Activated gamma-delta T cell treated with Interleukin-2 at 50 U/mL for 16 hours (primary cell): ENCODE measurements at places on chromosomes 5 and 9.

- no peak for DNase-seq
Measured at GRCh38 chr5:72231991-72232703, 87.9 kb downstream of the MRPS27 start.

GRCh38 chr9:129270903-129271431, 92.9 kb upstream of the IER5L start:
- no peak for DNase-seq

DNA sequence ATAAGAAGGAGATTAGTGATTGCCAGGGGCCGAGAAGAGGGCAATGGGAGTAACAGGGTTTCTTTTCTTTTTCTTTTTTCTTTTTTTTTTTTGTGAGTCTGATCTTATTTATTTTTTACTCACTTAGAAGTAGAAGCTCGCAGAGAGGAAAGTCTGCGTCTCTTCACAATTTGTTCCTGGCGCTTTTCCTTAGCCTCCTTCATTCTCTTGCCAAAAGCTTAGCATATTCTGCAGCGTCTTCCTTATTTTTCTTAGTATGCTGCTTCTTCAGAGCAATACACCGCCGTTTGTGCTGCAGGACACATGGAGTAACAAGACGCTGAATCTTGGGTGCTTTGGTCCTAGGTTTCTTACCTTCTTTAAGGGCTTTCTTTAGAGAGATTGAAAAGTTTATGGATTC, 30.3 kb upstream of the DENND4C start:
- no peak for DNase-seq

- DNase-seq, result no peak
Measured at GRCh38 chr9:85716031-85716877, 25.5 kb downstream of the AGTPBP1 start.

DNA sequence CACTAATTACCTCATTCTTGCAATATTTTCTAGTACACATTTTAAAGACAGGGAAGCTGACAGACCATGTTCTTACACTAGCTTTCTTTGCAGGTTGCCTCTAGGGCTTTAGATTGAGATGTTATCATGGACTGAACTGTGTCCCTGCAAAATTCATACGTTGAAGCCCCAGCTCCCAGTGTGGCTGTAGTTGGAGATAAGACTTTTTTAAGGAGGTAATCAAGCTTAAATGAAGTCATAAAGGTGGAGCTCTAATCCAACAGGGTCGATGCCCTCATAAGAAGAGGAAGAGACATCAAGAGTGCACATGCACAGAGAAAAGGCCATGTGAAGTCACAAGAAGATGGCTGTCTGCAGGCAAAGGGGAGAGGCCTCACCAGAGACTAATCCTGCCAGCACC, 471.2 kb upstream of the ACTBL2 start:
- no peak for DNase-seq

GRCh38 chr5:180129291-180130190, 58.0 kb upstream of the RNF130 start:
- DNase-seq, result no peak

DNA sequence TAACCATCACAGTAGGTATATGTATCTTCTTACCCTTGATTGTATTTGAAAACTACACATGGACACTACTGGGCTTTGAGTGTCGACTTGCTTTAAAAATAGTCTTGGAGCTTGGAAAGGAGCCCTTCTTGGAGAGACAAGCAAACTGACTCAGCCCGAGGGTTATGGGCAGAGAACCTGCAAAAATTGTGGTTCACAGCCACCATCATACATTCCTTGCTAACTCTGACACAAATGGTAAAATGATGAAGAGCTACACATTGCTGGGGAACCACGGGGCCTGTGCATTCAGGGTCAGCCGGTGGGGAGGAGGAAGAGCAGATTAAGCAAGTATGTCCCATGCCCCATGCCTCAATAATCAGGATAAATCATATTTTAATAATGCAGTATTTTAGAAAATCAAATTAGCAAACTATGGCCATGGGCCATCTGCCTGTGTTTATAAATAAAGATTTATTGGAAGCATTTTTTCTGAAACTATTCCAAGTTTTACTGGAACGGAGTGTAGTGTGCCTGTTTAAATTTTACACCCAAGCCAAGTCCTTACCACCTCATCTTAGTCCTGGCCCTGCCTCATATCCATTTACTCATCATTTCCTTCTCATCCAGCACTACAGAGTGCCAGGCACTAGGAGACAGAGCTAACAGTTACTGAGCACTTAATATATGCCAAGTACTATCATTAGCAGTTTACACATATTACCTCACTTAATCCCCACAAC, 195.7 kb downstream of the PALM2AKAP2 start:
- no peak for DNase-seq

GRCh38 chr9:32142074-32142473, 242.4 kb upstream of the ACO1 start:
- DNase-seq, result no peak

DNA sequence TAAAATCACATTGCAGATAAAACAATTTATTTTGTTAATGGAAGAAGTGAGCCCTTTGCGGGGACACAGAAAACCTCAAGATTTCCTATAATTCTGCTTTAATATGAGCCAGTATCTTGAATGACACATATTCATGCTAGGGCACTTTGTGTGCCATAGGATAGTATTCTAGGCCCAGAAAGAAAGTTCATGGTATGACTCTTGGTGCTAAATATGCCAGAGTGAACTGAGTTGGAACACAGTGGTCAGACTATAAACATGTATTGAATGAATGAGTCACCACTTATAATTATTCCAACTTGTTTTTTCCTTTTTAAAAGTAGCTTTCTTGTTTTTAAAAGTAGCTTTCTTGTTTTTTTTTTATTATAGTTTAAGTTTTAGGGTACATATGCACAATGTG, 46.0 kb downstream of the ADAMTS19 start:
- DNase-seq, result no peak

DNA sequence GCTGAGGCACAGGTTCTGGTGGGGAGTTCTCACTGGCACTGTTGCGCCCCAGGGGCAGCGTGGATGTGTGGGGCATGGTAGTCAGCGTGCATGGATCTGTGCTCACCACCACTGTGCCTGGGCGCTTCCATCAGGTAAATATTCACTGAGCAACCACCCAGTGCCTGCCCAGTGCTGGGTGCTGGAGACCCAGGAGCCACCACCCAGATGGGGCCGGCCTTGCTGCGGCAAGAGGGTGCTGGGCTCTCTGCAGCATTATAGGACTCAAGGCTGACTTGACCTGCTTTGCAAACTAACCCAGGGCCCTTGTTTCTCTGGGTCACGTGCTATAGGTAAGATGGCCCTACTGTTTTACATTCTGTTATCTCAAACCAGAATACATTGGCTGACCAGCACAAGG, 60.5 kb downstream of the DAP start:
- DNase-seq, result no peak

DNA sequence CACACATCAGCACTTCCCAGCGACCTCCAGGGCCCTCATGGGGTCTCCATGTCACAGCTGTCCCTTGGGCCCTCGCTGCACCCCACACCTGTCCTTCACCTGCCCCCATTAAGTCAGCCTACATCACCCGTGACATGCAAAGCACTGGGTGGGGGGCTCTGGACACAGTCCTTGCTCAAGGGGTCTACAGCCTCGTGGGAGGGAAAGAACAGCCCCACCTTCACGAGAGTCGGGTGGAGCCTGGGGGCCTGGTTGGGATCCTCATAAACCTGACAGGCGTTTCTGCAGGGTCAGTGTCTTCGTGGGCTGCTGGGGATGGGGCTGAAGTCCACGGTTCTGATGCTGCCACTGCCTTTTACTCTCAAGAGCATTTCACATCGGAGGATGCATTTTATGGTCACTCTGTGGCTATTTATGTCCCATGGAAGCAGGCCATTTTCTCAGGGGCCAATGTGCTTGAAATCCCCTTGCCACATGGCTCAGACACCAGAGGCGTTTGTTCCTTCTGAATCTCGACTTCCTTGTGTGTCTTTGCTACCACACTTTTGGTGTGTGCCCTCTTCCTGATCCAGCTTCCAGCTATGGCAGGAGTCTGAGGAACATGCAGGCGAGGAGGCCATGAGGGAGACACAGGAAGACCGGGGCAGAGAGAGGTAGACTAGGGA, at the start of gene OR2V1:
TSS of gene OR2V1 (minus strand) at position 338 of the 665 bp plus-strand sequence. CDS start 5,865 bp downstream, outside the sequence.
- no peak for DNase-seq

DNA sequence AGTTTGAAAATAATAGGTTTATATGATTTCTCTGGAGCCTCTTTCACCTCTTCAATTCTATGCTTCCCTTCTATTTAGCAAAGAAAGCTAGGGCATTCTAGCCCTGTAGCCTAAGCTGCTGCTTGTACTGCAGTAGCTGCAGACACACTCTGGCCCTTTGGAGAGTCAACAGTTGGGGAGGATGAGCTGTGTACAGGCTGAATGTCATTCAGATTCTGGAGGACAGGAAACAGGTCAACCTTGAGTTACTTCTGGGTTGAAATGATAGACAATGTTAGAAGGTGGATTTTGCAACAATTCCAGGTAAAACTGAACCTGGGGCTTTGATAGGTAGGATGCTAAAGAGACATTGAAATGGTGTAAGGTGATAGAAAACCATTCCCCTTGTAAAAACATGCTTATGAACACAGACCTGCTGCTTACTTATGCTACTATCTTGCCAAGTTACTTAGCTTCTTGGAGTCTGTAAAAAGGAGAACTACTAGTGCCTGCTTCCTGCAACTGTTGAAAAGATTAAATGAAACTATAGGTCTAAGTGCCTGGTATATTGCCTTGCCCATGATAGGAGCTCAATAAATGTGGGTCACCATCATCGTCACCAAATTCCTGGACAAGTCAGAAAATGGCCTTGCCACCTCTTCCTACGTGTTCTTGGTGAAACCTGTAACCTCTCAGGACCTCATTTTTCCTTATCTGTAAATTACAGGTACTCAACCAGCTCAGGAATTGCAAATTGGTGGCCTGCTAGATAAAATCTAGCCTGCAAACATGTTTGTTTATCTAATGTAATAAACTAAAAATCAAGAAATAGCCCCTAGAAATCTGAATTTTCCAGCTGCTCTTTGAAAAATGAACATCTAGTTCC, 83.7 kb downstream of the GALNT10 start:
- no peak for DNase-seq
